ENCODE measurements at places on chromosomes 6 and 20.

- DNase-seq: peak; percentile 91
Observed at GRCh38 chr6:29723262-29723665, at the start of gene HLA-F. Gene HLA-F, plus strand, starts transcription at chr6:29723434. Its CDS starts 30 bp downstream, at chr6:29723464.

GRCh38 chr20:35451295-35451694 is 4.1 kb upstream of the CEP250 start:
- no peak for DNase-seq

GRCh38 chr6:16329233-16329632 is 90.8 kb downstream of the GMPR start:
- no peak for DNase-seq

- DNase-seq: no peak
Observed at GRCh38 chr20:63083831-63084562, 77.2 kb upstream of the BHLHE23 start.

DNA sequence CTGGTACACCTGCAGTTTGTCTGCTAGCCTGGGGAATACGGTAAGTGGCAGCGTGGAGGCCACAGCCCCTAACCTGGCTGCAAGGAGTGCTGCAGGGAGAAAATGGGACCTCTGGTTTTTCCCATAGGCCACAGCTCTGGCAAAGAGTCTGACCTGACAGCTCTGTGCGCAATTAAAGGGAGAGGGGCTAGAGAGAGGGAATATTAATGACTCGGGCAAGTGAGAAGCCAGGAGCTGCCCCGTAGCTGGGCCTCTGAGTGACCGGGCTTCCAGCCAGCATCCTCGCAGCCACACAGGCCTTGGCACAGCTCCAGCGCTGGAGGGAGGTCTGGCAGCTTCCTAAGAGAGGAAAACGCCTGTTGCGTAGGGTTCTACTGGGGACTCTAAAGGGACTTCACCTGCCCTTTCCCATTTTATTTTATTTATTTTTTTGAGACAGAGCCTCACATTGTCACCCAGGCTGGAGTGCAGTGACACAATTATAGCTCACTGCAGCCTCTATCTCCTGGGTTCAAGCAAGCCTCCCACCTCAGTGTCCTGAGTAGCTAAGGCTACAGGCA is 18.2 kb upstream of the OCSTAMP start:
- peak; percentile 88 for DNase-seq

- DNase-seq: no peak
Observed at GRCh38 chr6:134436950-134437349, 119.0 kb upstream of the SGK1 start.

Measured in urothelium cell line (cell line).